ENCODE measurements at places on chromosomes 7 and 10.
A peak's percentile ranks its signal among the peaks of the same experiment; 100 is the strongest.

GRCh38 chr10:66780796-66781195 is 145.0 kb upstream of the LRRTM3 start:
- DNase-seq: no peak

DNA sequence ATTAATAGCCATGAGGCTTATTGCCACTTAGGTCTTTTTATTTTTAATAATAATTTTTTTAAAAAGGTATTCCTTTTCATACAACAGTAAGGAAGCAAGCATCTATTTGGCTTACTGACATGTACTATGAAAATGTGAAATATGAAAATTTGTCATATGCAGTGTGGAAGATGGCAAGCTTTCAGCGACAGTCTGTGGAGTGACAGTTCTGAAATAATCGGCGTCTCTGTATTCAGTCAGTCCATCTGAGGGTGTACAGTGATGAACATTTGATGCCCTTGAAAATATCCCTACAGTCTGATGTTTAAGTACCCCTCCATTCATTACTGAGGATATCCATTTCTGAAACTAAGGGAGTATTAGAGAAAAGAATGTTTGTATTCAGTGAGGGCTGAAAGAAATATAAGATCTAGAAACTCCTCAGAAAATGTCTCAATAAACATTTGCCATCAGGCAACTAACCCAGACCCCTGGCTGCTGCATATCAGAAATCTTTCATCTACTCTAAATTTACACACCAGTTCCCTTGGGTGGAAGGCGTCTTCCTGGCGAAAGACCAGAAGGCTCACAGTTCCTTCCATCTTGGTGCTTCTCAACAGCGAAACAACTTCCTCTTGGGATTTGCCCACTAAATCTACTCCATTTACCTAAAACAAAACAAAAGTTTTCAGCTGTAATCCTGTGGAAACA is 440.6 kb downstream of the PARD3 start:
- DNase-seq: no peak

GRCh38 chr10:13072339-13072738 is 27.6 kb upstream of the OPTN start:
- no peak for DNase-seq

DNA sequence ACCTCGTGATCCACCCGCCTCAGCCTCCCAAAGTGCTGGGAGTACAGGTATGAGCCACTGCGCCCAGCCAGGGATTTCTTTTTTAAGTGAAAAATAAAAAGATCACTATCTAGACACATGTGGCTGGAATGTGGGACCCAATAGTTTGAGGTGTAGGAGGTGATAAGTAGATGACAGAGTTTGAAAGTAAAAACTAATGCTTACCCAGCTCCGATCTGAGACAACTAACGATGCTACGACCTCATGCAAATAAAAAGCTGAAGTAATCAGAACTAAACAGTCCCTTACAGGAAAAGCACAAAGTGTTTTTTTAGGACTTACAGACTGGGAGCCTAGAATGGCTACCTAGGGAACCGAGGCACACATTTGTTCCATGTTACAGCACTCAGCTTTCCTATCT is 23.0 kb downstream of the PCGF6 start:
- DNase-seq: no peak

- no peak for DNase-seq
Measured at GRCh38 chr10:22110761-22111160, 107.1 kb downstream of the EBLN1 start.

DNA sequence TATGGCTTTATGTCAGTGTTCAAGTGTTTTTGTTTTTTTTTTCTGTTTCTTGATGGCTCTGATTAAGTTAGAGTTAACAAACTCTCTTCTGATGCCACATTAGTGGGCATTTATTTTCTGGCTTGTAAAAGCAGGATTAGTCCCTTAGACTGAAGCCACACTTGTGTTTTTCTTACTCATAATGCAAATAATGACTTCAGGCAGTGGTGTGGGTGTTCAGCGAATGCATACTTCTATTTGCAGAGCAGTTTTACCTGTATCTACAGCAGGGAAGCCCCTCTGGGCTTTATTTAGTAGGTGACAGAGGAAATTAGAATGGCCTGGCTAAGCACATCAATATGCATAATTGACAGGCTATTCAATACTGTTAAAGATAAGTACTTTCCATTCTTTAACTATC is 79.9 kb downstream of the CNNM2 start:
- no peak for DNase-seq

GRCh38 chr10:77713521-77714280 is 76.1 kb upstream of the KCNMA1 start:
- no peak for DNase-seq

DNA sequence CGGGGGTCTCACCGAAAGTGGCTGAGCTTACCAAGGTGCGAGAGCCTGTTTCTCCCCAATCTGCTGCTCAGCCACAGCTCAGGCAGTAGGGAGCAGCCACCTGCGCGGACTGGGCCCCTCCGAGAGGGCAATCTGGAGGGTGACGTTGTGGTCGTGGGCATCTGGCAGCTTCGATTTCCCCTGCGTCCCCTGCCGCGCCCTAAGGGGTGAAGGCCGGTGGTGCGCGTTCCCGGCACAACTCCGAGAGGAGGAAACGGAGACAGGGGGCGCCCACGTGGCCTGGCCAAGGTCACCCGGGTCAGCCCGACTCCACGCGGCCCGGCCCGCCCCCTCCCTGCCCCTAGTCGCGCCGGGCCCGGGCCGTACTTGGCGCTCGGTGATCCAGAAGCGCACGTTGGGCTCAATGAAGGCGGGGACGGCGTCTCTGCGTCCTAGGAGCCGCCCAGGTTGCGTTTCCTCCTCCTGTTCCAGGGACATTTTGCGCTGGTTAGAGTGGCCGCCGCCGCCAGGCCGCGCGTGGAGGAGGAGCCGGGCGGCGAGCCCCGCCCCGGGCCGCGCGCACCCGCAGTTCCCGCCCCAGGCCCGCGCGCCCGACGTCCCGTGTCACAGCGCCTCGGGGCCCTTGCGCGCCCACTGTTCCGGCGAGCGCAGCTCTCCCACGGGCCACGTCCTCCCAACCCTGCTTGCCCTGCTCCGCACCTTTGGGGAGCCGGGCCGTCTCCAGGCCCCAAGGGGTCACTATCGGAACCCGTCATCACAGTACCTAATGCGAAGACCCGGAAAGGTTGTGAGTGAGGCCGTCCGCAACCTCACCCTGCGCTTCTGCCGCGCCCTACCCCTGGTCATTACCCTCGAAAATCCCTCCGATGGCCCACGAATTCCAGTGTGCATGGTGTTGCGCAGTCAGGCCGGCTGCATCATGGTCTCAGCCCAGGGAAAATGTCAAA is at the start of gene SFXN4:
TSS of gene SFXN4 (minus strand) at position 544 of the 947 bp plus-strand sequence. CDS start at position 477, 67 bp downstream.
- peak; percentile 70 for DNase-seq

GRCh38 chr7:32147546-32148268 is 77.5 kb upstream of the PDE1C start:
- no peak for DNase-seq

- DNase-seq: no peak
Measured at GRCh38 chr10:43186150-43186549, 47.9 kb downstream of the CSGALNACT2 start.

- DNase-seq: no peak
Measured at GRCh38 chr7:48296966-48297365, 125.7 kb downstream of the ABCA13 start.

Data from stimulated activated CD8-positive, alpha-beta memory T cell treated with anti-CD3 and anti-CD28 coated beads, Interleukin-4, amount 100 ng/mL, for 24 hours (primary cell).